EH (cell line): ENCODE measurements at places on chromosomes 7 and 10.

DNA sequence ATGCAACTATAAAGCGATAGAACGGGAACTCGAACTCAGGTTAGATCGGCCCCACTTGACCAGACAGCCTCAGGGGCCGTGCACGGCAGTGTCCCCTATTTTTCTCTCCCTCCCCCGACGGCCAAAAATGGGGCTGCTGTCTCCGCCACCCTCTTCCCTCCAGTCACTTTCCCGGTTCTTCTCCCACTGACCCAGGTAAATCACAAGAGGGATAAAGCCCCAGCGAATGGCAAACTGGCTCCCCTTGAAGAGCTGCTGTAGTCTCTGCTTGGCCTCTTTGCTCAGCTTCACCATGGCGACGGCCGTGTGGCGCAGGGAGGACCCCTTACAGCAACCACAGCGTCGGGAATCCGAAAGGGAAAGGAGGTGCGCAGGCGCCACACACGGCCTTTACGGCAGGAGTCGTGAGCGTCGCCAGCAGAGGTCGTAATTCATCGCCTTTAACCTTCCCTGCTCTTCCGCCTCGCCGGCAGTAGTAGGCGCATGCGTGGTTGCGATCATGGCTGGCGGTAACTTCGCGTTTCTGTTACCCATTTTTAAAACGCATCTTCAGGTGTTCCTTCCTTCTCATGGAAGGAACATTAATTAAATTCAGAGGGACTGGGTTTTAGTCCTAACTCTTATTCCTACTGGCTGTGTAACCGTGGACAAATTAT, at the start of gene TOMM7:
TSS of gene TOMM7 (minus strand) at position 364 of the 656 bp plus-strand sequence. CDS start at position 294, 70 bp downstream.
- peak; percentile 97 for DNase-seq

DNA sequence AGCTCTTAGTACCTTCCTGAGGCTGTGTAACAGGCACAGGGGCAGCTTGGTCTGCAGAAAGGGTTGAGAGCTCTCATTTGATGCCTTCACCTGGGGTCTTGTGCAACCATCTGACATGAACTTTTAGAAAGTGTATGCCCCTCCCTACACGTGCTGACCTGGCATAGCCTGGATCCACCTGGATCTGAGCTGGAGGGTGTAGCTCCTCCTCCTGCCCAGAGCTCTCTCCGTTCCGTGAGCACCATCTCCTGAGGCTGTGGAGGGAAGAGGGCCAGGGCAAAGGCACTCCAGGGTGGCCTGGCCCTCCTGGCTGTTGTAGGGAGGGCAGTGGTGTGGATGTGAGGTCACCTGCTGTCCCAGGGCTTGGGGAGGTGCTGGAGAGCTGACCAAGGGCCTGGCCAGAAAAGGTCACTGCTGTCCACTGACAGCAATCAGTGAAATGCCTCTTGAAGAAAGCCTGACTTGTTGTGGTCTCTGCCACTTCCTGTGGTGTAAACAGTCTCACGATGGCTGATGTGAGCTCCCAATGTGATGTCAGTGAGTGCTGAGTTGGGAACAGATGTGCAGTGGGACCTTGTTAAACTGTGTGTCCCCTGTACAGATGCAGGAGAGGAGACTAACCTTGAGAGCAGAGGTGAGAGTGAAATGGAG, 23.0 kb downstream of the AMZ1 start:
- peak; percentile 25 for DNase-seq

DNA sequence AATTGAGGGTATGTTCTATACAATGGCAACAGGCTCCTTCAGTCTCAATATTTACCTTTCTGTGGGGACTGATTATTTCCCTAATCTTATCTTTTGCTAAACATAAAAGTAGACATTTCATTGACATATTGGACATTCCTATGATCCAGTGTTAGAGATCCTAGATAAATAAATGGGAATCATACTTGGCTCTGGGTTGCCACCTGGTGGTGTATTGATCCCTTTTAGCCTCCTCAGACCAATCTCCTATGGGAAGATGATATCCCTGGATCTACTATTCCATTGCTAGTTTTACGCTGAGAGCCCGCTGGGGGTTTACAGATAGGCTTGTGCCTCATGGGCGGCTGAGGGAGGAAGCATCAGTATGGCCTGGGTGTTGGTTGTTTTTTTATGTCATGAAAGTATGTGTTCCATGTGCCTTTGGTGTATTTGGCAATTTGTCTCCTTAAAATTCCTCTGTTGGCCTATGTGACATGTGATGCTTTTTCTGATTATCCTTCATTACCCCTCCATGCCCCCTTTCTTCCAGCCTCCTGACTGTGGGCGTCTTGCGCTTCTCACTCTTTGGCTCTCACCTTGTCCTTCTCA, 18.8 kb downstream of the CELF2 start:
- peak; percentile 61 for DNase-seq

DNA sequence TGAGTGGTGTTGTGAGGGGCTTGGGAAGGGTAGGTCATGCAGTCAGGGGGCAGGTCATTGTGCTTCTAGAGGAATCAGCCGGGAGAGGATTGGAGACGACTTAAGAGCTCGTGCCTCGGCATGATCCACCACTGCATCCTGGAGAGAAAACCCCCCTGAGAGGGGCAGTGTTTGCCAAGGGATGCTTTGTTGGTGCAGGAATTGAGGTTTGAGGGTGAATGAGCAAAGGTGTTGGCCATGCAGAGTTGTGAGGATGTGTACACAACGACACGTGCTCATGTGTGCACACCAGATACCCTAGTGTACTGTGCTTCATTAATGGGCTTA, 85.6 kb upstream of the ANLN start:
- no peak for DNase-seq

GRCh38 chr7:26667514-26668133, 196.8 kb downstream of the SKAP2 start:
- peak; percentile 91 for DNase-seq

DNA sequence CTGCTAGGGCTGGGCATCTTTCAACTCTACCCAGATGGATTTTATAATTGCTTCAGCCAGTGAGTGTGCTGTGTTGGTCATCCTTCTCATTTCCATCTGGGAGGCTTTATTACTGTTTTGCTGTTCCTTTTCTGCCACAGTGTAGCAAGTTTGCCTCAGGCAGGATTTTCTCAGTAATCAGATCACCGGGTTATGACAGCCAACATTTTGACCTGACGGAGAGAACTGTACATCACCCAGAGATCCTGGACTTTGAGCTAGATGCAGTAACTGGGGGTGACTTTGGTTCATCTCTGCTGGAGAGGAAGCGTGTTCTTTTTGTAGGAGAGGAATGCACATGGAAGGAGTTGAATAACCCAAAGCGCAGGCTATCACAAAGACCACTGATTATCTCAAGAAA, 111.8 kb upstream of the AGR3 start:
- DNase-seq: peak; percentile 31

DNA sequence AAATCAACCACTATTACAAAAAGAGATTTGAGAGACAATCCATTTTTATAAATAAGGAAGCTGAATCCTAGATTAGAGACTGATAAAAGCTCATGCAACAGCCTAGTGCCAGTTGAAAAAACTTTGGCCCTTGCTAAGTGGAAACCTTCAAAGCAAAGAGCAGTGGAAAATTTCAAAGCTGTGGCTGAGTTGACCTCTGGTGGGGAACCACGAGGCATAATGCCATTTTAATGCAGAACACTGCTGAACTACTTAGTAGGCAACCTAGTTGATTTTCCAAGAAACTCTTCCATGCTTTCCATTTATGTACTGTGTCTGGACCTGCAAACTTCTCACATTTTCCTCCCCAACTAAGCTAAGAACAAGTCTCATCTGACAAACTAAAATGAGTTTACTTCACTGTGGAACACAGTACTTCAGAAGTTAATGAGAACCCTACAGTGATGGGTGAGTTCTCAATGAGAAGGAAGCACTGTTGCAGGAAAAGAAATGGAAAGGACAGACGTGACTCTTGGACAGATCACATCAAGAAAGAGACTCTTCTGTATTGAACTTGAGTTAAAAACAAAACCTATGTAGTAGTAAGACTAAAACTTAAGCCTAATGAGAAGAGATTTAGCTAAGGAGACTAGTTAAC, 19.5 kb downstream of the FZD9 start:
- no peak for DNase-seq

DNA sequence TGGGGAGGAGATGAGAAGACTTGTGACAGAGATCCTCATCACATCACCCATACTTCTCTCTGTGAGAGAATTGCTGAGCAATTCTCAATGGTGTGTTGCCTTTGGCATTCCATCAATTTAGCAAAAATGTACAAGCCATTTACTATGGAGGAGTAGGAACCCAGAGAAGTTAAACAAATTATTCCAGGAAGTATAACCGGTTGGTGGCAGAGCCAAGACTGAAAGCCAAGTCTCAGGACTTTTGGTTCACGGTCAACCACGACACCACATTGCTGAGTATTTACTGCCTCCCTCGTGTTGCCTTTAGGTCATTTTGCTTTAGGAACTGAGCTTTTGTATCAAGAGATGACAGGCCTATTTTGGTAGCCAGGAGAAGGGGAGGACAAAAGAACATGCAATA, 88.0 kb upstream of the ELMO1 start:
- no peak for DNase-seq

DNA sequence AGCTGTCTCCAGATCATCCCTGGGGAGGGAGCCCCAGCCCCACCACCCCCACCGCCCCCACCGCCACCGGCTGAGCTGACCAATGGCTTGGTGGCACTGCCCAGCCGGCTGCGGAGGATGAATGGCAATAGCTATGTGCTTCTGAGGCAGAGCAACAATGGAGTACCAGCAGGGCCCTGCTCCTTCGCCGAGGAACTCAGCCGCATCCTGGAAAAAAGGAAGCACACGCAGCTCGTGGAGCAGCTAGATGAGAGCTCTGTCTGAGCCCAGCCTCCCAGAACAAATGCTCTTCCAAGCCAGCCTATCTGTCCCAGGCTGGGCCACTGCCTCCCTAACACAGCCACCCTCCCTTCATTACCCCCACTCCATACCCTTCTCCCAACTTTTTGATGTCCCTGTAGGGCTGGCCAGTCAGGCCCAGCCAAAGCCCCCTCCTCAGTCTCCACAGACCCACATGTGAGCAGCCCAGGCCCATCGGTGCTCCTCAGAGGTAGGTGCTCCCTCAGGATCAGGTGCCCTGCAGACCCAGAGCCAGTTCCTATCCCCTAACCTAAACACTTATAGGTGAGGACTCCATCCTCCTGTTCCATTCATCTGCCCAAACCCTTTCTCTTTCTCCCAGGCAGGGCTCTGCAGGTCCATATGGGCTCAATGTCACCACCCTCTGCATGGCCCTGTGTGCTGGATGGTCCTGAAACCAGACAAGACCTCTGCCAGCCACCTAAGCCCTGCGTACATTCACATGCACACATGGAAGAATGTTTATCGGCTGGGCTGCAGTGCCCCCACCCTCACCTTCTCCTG, 3.2 kb downstream of the MRPL43 start:
- no peak for DNase-seq

GRCh38 chr10:209357-209756, 74.1 kb downstream of the ZMYND11 start:
- peak; percentile 34 for DNase-seq

DNA sequence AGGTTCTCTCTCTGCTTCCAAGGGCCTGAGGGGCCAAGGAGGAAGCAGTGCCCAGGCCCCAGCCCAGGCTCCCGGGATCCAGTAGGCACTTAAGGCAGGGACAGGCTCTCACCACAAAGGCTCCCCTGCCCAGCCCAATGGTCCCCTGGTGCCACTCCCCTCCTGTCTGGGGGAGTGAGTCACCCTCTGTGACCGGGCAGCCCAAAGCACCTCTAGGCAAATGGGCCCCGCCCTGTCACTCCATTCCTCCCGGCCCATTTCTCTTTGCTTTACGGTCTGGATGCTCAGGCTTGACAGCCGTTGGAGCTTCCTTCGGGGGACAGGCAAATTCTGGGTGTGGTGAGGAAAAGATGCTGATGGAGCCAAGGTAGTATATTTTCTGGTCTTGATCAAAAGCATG, at the start of gene CALHM3:
TSS of gene CALHM3 (minus strand) at position 106 of the 400 bp plus-strand sequence. CDS start 208 bp downstream, outside the sequence.
- peak; percentile 54 for DNase-seq

- no peak for DNase-seq
Observed at GRCh38 chr7:145324081-145324480, 488.2 kb upstream of the TPK1 start.

DNA sequence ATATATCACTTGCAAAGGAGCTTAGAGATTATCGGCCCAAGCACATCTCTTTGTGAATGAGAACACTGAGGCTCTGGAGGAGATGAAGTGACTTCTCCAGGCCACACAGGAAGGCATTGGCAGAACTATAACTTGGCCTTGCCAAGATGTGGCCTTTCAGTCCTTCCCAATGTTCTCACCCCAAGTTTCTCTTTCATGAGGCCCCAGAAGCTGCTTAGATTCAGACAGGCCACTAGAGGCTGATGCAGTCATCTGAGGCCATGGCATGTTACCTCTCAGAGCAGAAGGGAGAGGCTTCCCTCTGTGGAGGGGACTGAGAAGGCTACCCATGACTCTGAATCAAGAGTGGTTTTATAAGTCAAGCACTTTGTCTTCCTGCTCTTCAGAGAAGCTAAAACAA, 1003.7 kb downstream of the LRMDA start:
- DNase-seq: peak; percentile 12

GRCh38 chr10:27512548-27512947, 8.4 kb downstream of the RAB18 start:
- DNase-seq: peak; percentile 57

DNA sequence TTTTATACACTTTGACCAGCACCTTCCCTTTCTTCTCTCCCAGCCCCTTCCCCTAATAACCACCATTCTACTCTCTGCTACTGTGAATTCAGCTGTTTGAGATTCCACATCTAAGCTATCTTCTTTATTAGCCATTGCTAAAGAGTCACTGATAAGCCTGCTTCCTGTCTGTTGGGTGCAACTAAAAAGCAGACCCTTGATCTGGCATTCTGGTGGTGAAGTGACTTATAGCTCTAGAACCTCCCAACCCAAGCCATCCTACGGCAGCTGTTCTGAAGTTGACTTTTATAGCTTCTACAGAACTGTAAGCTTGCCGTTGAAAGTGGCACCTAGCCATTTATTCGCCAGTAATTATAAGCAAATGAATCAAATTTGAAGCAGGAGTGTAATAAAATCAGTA, 105.6 kb downstream of the AHR start:
- DNase-seq: no peak

DNA sequence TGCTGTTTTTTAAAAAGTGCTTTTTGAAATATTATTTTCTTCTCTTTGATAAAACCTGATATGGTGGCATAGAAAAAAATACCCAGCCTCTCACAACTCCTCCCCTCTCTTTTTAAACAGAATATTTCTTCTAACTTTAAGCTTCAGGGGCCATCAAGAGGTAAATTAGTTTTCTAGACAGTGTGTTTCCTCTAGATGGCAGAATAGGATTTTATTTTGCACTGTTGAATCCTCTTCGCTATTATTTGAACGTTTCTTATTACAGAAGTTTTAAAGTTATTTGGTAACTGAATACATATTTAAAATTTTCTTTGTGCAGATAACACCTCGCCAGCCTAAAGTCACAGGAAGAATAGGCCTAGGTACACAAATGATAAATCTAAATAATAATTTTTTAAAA, 30.3 kb downstream of the ARL5B start:
- DNase-seq: peak; percentile 38

DNA sequence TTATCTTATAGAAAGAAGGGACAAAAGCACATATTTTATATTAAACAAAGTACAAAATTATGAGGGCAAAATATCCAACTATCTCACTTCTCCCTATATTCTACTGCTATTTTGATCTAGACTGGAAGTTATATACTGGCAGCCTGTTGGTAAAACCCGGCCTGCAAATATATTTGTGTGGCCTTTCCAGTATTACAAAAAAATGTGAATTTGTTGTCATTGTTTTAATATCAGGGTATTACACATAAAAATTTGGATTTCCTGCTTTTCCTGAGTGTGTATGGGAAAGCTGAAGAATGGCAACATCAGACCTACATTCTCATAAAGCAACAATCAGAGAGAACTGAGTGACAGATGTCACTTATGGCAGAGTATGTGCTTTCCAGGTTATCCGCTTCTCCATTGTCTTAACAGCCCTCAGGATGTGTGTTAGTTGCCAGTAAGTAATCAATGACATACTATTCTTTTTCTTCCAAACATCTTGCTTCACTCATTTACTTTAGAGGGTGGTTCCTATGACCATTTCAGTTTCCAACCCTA, 7.3 kb downstream of the SYPL1 start:
- no peak for DNase-seq
